ENCODE measurements at places on chromosomes 2 and 18.

- no peak for DNase-seq
Measured at GRCh38 chr18:10565835-10566234, 40.0 kb downstream of the NAPG start.

DNA sequence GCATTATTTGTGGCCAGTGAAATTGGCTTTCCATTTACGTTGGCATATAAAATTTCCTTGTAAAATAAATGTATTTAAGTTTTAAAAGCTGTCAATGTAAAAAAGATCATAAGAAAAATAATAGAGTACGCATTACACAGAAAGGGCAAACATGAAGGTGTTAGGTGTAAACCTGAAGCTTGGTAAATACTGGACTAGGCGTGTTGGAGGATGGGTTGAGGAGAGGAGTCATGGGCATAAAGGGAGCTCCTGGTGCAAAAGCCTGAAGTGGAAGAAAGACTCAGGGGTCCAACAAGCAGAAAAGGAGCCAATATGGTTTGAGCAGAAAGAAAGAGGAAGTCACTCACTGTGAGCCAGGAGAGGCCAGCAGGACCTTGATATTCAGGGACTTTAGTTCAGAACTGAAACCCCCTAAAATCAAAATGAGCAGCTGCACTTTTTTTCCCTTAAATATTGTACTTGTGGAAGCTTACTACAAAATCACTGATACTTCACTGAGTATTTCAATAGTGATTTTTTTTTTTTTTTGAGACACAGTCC is 24.4 kb downstream of the SP5 start:
- no peak for DNase-seq

GRCh38 chr2:168717790-168718502 is 84.5 kb upstream of the NOSTRIN start:
- DNase-seq, result no peak

GRCh38 chr2:152513681-152514080 is 178.7 kb downstream of the FMNL2 start:
- no peak for DNase-seq

DNA sequence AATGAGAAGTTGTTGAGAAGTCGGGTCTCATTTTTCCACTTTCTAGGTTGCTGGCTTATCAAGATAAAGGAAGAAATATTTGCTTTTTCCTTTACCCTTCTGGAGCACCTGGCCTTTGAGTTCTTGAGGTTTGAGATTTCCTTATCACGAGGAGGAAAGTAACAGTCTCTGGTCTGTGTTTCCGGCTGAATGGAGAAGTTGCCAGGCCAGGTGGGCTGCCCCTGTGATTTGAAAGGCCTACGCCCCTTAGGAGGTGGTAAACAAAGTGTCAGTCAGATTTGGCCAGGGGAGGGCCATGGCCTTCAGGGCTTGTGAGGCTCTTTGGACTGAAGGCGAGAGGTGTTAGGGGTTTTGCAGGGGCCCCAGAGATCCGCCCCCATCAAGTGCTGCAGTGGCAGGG is 156.7 kb upstream of the HAAO start:
- peak; percentile 37 for DNase-seq

DNA sequence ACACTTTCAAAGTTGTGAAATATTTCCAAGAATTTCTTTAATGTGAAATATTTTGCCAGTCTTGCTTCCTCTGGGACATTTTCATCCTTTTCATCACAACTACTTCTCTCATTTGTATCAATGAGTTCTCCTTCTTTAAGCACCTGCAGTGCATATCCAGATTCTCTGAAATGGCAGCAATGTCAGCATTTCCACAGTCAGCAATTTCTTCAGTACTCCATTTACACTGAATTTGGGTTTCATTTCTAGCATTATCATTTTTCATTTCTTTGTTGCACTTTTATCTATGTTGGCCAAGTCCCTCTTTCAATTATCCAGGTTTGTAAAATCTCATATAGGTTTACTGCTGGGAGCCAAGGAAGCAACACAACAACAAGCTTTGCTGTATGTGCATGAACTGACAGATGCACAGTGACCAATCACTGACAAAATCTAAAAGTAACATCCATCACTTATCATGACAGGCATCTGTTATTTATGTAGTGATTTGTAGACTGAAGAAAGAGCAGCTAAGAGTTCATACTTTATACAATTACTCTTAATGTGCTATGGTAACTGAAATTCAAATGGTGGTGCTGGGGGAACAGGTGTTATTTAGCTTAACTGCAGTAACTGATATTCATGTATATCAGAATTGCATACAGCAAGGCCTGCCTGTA is 43.9 kb downstream of the SS18 start:
- no peak for DNase-seq

DNA sequence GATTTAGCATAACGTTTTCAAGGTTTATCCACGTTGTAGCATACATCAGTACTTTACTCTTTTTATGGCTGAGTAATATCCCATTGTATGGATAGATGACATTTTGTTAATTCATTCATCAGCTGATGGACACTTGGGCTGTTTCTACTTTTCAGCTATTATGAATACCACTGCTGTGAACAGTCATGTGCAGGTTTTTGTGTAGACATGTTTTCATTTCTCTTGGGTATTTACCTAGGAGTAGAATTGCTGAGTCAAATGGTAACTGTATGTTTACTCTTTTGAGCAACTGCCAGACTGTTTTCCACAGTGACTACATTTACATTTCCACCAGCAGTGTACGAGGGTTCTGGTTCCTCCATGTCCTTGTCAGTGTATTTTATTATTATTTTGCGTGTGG is 33.9 kb downstream of the COX7A2L start:
- no peak for DNase-seq

DNA sequence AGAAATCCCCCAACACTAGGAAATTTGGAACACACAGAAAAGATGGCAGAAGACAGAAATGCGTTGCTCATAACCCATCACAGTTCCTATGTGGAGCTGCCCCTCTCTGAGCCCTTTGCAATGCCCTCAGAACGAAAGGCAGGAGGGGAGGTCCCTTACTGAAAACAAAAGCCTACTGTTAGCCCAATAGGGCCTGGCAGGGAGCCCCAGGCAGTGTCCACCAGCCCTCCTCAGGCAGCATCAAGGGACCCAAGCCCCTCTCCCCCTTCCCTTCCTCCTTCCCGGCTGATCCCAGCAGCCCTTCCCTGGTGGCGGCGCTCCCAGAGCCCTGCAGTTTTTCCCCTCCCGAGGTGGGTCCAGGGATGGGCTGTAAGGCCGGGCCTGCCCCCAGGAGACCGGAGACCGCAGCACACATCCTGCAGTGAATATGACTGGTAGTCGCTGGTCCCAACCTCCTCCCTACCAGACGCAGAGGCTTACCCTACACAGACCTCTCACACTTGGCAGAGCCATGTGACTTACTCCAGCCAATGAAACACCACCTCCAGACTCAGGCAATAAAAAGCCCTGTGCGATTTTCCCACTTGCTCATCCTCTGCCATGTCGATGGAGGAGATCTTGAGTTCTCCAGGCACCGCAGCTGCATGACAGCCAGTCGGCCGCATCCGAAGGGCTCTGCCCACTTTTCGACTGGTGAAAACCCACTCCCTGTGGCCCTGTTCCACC is 19.4 kb upstream of the DUSP2 start:
- peak; percentile 68 for DNase-seq

DNA sequence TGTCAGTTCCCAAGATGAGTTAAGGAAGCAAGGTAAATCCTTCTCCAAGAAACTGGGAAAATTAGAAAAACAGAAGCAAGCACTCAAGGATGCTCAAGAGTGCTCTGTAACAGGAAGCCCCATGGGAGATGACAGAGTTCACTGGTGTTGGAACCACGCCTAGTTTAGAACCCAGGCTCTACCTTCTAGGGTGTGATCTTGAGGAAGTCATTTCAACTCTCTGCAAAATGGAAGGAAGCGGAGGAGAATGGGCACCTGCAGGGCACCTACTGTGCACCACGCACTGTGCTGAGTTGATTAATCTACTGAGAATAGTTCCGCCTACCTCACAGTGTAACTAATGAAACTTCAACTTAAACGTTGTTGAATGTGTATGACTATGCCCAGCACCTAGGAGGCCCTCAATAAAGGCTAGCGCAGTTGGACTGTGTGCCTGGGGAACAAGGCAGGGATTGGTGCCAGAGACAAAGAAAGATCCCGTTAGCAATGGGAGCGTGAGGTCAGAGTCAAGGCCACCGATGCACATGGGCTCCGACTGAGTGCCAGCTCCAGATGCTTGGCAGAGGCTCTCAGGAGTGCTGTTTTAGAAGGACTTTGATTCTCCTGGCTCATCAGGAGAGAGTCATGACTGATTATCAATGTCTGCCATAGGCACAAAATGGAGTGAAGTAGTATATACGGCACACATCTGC is 93.7 kb downstream of the MAPK4 start:
- DNase-seq, result no peak

- no peak for DNase-seq
Measured at GRCh38 chr2:235692671-235693171, 198.9 kb downstream of the AGAP1 start.

DNA sequence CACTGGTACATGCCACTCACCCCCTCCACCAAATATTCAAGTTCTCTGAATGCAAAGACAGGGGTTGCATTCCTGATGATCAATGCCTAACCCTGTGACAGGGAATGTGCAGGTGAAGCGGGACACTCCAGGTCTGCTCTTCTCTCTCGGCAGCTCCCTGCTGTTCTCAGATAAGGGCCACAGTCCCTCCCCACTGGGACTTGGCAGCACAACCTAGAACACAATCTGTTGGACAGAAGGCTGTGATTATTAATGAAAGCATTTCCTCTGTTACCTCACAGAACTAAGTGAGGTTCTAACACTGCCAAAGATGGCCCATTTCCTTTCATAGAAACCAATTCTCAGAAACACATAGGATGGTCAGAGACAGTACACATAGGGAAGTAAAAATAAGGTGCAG is 42.7 kb downstream of the VSNL1 start:
- no peak for DNase-seq

GRCh38 chr18:55794288-55795052 is 206.5 kb upstream of the TCF4 start:
- DNase-seq, result no peak

DNA sequence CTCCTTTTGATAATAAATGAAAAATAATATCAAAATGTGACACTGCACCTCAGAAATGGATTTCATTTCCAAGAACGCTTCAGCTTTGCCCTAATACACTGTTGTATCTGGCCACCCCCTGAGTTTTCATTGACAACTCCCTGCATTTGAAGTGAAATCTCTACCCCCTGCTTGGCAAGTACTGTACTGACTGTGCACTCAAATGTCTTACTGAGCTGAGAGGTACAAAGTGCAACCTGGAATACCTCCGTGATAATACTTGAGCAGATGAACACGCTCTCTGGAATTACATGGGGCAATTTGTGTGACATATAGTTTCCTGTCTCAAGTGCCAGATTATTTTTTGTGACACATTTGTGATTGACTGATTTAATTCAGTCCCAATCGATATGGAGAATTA is 231.1 kb downstream of the LRP1B start:
- no peak for DNase-seq

DNA sequence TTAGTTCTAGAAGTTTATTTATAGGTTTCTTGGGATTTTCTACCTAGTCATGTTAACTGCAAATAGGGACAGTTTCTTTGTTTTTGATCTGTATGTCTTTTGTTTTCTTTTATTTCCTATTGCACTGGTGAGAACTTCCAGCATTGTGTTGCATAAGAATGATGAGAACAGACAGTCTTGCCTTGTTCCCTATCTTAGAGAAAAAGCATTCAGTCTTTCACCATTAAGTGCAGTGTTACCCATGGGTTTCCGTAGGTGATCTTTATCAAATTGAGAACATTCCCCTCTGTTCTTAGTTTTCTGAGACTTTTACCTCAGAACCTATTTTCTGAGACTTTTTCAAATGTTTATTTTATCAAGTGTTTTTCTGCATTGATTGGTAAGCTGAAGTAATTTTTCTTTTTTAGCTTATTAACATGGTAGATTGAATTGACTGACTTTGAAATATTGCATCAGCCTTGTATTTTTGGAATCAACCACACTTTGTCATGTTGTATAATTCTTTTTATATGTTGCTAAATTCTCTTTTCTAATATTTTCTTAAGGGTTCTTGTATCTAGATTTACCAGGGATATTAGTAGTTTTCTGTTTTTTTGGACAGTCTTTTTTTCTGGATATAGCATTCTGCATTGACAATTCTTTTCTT is 17.2 kb downstream of the MFSD6 start:
- no peak for DNase-seq
